ENCODE measurements at places on chromosomes 1 and 21. TPM values are rescaled to one million over a fixed set of nuclear protein-coding genes. Genes with fewer than 3 reads are reported as not detected.

GRCh38 chr1:153550827-153551500 is 1.9 kb upstream of the S100A3 start:
- DNase-seq, result no peak

The NUP210L gene
- 0.06 TPM for total RNA-seq

- no peak for DNase-seq
These were observed 16.4 kb downstream of the CADM3 start for GRCh38 chr1:159187647-159188374.

DNA sequence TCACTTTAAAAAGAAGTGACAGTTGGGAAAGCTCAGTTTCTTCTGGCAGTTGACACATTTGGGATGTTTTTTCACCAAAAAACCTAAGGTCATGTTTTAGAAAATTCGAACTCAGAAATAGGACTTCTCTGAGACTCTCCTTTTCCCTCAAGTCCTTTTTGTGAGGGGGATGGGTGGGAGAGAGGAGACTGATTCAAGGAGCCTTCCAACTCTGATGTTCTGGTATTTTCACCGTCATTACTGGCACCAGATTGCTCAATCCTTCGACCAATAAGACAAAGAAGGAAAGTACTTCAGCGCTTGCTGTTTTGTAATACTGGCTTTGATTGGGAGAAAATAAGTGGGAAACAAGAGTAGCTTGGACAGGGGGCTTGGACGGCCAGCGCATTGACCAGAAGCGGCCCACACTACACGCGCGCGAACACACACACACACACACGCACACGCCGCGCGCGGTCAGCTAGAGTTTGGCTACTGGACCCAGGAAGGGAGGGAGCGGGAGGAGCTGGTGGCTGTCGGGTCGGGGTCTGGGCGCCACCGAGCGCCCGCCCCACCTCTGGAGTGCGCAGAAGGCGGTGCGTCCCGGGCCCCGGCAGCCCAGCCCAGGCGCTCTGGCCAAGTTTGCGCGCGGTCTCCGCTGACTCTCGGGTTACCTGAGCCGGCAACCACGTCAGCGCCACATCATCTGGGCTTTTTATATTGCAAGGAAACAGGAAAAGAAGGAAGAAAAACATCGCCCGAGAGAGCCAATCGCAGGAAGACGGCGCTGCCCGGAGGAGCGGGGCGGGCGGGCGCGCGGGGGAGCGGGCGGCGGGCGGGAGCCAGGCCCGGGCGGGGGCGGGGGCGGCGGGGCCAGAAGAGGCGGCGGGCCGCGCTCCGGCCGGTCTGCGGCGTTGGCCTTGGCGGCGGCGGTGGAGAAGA is at the start of gene KCNK1:
KCNK1 (plus strand) TSS at position 855 of the 921 bp plus-strand sequence; CDS start at position 921, 66 bp downstream.
- peak; percentile 80 for DNase-seq

The OR2T8 gene
- total RNA-seq, result not detected

The SDC3 gene
- total RNA-seq, result 128 TPM

GRCh38 chr1:228101994-228102790 is 933 bp downstream of the C1orf35 start:
- no peak for DNase-seq

The ANKRD65 gene
- 10.1 TPM for total RNA-seq

The PTBP2 gene
- total RNA-seq, result 24.5 TPM

The SPRR2B gene
- not detected for total RNA-seq

- no peak for DNase-seq
These were observed 159.6 kb downstream of the TOMM20 start for GRCh38 chr1:234969011-234969441.

The RRP1B gene
- 16.5 TPM for total RNA-seq

The ECE1 gene
- total RNA-seq, result 140 TPM

DNA sequence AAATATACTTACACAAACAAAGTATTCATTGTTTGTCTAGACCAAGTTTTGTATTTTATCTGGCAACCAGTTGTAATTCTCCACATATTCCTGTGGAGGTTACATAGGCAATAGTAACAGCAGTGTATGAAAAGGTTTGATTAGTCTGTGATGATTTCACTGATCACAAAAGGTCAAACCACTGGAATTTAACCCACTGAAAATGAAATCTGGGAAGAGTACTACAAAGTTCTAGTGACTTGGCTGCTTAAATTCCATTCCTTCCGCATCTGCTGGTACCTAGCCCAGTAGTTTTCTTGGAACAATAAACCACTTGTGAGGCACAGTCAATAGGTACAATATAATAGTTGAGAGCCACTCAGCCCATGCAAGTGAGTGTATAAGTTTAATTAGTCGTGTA is 205.4 kb downstream of the NFIA start:
- no peak for DNase-seq

DNA sequence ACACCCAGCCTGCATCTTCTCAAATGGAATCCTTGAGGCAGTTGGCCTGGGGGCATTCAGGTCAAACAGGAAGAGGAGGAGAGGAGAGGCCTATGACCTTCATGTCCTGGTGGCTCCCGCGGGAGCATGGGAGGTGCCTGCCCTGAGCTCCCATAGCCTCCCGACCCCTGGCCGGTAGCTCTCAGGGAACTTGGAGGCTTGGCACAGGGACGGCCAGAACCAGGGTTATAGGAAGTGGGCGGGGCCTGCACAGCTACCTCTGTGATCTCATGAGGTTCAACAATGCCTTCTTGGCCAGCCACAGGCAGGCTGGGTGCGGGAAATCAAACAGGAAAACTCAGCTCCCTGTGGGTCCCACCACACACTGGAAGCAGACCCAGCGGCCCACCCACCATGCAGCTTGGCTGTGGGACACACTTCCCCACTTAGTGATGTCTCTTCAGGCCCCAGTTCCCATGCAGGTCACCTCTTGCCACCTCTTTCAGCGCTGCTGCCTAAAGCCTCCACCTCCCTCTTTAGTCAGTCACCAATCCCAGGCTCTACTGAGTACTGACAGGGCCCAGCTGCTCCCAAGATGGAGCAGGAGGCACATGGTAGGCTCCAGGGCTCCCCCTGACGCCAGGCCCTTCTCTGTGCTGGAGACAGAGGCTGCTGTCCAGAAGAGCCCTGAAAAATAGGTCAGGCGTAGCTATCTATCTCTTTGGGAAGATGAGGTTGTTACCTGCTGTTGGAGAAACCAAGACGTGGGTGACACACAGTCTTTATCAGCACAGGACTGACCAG is at the start of gene SLFNL1:
SLFNL1 (minus strand) TSS at position 200 of the 783 bp plus-strand sequence. CDS start 1,065 bp downstream, outside the sequence.
- DNase-seq, result no peak

DNA sequence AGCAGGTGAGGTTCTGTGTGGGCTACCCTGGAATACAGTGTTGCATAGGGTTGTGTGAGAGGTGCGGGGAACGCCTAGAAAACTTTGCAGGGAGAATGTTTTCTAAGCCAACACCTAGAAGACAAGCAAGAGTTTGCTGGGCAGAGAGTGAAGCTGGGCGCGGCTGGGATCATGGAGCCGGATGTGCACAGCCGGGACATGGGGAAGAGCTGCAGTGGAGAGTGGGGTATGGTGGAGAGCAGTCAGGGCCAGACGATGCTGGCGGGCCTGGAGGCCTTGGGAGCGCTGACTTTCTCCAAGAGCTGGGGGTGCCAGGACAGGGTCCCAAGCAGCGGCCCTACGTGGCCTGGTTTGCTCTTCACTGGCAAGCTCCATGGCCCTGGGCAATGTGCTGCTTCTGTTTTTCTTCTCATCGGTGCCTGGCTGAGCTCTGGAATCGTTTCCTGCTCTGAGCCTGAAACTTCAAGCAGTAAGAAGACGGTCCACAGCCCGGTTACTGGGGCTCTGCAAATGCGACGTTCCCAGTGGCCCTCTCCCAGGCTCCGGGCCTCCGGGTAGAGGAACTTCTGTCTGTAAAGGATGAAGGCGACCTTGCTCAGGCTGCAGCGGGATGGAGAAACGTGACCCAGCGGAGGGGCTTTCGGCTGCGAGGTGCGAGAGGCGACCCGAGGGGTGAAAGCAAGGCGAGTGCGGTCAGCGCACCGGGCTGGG is 51.9 kb upstream of the CD34 start:
- DNase-seq, result peak; percentile 37

DNA sequence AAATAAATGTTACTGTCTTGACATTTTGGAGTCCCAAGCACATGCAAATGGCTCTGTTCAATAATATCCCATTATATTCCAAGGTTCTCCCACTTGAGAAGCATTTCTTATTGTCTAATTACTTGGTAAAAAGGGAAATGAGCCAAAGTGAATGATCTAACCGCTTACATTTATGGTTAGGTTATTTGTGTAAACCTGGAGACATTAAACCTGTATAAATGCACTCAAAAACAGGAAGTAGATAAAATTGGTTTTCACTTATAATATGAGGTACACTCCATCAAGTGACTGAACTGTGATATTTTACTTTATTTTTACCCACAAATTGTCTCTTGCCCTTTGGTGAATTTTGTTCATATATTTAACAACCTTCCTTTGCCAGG is 26.8 kb downstream of the KIF1B start:
- DNase-seq, result no peak

DNA sequence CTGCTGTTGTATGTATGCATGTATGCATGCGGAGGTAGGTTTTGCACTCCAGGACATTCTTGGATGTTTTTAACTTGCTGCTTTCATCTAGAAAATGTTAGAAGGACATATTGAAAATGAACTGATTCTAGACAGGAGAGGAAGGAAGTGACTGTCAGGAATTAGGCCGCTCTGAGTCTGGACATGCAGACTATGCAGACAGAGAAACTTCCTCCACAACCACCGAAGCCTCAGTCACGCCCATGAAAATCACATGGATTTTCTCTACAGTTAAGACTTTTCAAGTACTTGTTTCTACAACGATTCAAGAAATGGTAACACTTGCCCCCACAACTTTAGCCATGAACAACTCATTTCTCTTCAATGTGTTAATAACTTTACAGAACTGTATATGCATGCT is 211.1 kb downstream of the SMYD3 start:
- DNase-seq, result no peak

DNA sequence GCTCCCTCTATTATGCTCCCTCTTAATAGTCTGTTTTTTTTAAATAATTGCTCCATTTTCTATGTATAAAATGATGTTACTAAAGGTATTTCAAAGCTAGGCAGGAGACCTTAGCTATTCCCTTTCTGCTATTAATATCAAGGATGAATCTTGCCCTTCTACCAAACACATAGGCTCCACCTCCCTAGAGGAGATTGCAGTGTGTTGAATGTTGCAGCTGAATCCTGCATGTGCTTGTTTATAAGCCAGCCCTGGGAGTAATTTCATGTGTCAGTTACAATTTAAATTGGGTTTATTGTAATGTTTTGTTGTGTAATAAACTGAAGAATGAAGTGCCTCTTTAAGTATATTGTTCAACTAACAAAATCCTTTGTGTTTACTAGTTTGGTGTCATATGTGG is 66.0 kb downstream of the TMEM200B start:
- DNase-seq, result no peak

GRCh38 chr1:61089338-61089737 is 7.0 kb downstream of the NFIA start:
- DNase-seq, result no peak

DNA sequence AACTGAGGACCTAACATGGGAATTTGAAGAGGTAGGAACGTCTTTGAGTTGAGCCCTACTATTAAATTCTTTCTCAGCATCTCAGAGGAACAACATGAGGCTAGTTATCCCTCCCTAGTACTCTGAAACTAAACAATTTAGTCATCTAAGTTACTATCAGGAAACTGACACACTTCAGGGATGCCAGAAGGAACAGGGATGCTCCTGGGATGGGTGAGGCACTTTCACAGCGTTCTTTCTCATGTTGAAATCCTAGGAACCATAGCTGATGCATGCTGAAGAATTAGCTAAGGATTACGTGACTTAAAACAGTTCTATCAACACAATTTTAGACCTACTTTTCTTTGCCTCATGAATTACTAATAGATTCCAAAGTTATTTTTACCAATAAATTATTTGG is 1.8 kb upstream of the SPRR2G start:
- no peak for DNase-seq

DNA sequence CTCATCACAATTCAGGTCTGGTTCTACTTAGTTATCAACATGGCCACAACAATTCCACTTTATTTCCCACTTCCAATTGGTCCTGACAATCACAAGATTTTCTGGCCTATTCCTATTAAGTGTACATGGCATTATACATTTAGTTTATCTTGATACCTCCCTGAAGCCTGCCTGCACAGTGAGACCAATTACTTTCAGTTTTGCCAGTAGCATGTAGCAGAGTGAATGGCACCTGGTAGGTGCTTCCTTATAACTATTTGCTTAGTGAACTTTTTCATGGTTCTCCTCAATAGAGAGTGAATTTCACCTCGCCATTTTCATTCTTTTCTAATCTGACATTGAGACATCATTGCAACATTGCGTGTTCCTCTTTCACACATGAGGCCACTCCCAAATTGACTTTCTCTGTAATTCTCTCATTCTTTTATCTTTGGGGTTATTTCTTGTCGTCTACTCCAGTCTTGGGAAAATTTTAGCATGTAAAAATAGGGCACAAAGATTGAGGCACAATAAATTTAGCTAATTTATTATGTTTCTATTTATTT is 124.3 kb downstream of the DISC1 start:
- DNase-seq, result no peak

The STMN1 gene
- 48.7 TPM for total RNA-seq

GRCh38 chr21:14900611-14901010 is 164.2 kb downstream of the NRIP1 start:
- DNase-seq, result no peak

DNA sequence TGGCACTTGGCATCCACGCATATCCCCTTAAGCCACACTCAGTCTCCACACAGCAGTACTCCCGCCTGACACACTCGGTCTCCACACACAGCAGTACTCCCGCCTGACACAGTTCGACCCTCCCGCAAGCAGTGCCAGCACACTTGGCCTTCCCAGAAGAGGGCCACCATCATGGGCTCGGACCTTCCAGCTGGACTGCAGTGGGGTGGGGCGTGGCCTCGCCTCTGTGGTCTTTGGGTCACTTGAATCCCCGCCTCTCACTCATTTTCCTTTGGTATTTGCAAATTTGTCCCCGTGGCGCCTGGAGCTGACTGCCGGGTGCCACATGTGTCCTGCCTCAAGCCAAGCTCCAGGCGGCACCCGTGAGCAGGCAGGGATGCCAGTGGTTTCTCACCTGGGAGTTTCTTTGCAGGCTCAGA is 63.7 kb downstream of the FAAP20 start:
- no peak for DNase-seq

The IL10RB gene
- 31.2 TPM for total RNA-seq

DNA sequence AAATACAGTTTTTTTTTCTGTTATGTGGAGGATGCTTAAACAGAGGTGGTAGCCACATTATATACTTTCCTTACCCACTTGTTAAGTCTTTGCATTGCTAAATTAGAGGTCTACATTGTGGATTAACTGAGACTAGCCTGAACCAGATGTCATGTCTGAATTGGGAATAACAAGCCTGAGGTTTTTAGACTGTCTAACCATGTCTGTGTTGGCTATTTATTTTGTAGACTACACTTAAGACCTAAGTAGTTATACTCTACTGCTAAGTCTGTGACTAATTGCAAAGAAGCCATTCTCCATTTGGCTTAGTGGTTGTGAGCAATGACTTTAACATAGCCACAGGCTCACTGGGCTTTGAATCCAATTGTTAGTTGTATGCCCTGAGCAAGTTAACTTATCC is 45.4 kb downstream of the CDC14A start:
- DNase-seq, result no peak

- DNase-seq, result no peak
These were observed 10.1 kb downstream of the SLC6A9 start for GRCh38 chr1:44021156-44021555.

Measured in mucosa of gallbladder (tissue), 1 donor.